Myometrial cell (primary cell): ENCODE measurements at places on chromosomes 6 and 20. TPM values are rescaled to one million over a fixed set of nuclear protein-coding genes. Genes with fewer than 3 reads are reported as not detected.

CCN5 gene
- not detected in 2 replicates for total RNA-seq

BCAS1 gene
- total RNA-seq, result not detected in 2 replicates

OR2J3 gene
- not detected in 2 replicates for total RNA-seq

PKIB gene
- under 0.01 and 0.71 TPM in 2 replicates for total RNA-seq

DEFB114 gene
- total RNA-seq, result not detected in 2 replicates

LRRC73 gene
- total RNA-seq, result 0.89 TPM in 1 of 2 replicates, not detected in the other

TGM2 gene
- total RNA-seq, result 1,107 and 1,197 TPM in 2 replicates
